ENCODE measurements at places on chromosomes 5 and 9.

GRCh38 chr5:135400866-135401265 lies 1.8 kb upstream of the MACROH2A1 start:
- DNase-seq = no peak

GRCh38 chr9:116387934-116388698 lies 234.5 kb downstream of the PAPPA start:
- DNase-seq = no peak

DNA sequence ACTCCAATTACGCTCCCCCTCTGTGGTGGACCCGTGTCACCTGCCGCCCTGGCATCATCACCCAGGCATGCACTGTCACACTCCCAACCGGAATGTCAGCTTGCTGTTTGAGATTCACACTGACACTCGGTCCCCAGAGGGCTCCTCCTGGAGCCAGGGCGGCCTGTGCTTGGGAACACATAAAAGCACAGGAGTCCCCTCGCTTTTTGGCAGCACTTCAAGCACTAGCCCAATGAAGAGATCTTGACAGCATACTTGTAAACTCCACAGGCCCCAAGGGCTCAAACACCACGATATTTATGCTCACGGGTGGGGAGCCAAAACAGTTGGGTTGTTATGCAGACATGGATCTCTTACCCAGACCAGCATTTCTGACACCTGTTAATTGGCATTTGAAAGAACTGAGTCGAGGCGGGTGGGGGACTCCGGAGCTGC lies 90.8 kb upstream of the EGFLAM start:
- no peak for DNase-seq

GRCh38 chr9:124505006-124505900 lies 1.9 kb downstream of the NR5A1 start:
- no peak for DNase-seq

- DNase-seq = no peak
Measured at GRCh38 chr9:134180786-134181647, 16.7 kb upstream of the RNU6ATAC start.

GRCh38 chr5:78899922-78900362 lies 85.2 kb downstream of the ARSB start:
- no peak for DNase-seq

DNA sequence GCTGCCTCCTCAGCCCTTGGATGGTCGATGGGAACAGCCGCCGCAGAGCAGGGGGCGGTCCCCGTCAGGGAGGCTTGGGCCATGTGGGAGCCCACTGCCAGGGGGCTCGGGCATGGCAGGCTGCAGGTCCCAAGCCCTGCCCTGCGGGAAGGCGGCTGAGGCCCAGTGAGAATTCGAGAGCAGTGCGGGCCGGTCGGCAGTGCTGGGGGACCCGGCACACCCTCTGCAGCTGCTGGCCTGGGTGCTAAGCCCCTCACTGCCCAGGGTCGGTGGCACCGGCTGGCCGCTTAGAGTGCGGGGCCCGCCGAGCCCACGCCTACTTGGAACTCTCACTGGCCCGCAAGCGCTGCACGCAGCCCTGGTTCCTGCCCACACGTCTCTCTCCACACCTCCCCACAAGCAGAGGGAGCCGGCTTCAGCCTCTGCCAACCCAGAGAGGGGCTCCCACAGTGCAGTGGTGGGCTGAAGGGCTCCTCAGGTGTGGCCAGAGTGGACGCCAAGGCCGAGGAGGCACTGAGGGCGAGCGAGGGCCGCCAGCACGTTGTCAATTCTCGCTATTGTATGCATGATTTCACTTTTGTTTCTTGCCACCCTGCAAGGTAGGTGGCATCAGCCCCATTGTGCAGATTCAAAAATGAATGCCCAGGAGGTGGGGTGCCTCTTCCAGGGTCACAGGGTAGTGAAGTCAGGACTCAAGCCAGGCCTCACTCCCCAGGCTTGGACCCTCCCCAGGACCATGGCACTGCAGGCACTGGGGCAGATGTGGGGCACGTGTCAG lies 48.6 kb downstream of the COL15A1 start:
- no peak for DNase-seq

DNA sequence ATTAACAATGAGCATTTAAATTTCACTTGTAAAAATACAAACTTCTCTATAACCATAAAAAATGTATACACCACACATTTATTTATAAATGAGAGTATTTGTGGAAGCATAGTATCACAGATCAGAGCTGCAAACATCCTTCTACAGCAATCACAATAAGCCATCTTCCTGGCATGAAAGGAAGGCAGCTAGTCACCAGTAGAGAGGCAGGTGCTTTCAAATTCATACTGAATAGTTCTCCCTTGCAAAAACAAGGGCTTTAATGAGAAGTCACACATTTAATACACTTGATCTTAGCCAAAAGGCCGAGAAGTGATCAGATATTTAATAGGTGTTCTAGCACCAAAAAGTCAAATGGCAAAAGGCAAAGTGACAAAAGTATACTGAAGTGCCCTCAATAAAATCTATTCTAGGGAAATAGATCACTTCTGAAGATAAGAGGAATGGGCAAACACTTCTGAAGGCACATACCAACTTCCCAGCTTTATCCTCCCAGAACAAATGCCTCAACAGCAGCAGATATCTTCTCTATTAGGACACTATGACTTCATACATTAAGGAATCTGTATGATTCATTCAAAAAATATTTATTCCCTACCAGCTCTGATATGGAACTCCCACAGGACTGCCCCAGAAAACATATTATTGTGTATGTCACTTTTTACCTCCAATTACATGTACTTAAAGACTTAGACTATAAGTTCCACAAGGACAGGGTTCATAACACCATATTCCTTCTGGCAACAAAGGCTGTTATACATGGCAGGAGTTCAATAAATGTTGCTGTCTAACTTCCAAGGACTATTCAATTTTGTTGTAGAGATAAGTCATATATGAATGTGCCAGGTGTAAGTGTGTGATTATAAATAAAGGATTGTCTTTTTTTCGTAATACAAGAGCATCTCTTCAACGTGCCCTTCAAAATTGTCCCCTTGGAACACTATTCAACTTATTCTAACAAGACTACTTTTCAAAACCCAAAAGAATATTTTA lies 31.7 kb downstream of the MAPKAP1 start:
- DNase-seq = no peak

GRCh38 chr5:165497707-165498106 lies 1992.3 kb downstream of the MAT2B start:
- no peak for DNase-seq

DNA sequence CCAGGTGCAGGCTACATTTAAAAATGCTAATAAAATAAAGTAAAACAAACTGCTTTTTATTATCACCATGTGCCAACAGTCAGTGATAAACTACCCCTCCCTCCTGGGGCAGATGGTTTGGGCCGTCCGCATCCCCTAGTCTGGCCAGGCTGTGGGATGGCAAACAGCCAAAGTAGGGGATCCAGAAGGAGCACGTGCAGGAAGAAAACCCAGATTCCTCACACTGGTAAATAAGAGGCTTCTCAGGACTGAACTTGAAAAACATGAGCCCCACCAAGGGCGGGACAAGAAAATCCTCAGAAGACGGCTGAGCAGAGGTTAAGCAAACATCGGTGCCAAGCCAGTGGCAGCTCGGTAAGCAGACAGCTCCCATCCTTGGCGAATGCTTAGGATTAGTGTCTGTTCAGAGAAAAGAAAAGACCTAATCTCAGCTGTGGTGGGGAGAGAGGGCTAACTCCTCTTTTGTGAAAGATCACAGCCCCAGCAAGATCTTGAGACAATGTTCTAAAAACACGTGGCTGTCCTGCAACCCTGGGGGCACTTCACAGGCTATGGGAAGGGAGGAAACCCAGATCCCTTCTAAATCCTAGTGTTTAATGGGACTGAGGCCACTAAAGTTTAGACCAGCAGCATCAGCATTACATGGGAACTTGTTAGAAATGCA lies 46.5 kb upstream of the GDNF start:
- no peak for DNase-seq

GRCh38 chr5:180366326-180366725 lies 13.2 kb upstream of the GFPT2 start:
- DNase-seq = no peak

- DNase-seq = no peak
Measured at GRCh38 chr5:72698481-72698880, 118.0 kb upstream of the TNPO1 start.

GRCh38 chr5:7363067-7363677 lies 32.8 kb upstream of the ADCY2 start:
- DNase-seq = no peak

- no peak for DNase-seq
Measured at GRCh38 chr5:125033602-125034001, 287.2 kb upstream of the ZNF608 start.

- no peak for DNase-seq
Measured at GRCh38 chr5:86461169-86461956, 156.4 kb upstream of the COX7C start.

GRCh38 chr9:106284296-106284695 lies 578.7 kb upstream of the ZNF462 start:
- DNase-seq = no peak

DNA sequence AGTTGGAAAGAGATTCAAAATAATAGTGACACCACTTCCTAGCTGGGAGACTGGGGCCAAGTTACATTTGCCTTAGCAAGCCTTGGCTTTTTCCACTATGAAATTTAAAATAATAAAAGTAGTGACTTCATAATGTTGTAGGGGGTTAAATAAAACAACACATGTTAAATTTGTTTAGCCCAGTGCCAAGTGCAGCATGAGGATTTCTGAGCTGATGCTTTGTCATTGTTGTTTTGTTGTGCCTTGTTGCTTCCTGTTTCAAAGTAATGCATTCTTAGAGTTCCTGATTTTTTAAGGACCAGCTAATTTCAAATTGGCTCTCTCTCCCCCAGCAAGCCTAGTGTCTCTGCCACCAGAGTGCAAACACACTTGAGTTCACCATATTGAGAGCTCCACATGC lies 270.7 kb upstream of the PAPPA start:
- no peak for DNase-seq

- no peak for DNase-seq
Measured at GRCh38 chr9:126033318-126033717, 286.1 kb downstream of the PBX3 start.

DNA sequence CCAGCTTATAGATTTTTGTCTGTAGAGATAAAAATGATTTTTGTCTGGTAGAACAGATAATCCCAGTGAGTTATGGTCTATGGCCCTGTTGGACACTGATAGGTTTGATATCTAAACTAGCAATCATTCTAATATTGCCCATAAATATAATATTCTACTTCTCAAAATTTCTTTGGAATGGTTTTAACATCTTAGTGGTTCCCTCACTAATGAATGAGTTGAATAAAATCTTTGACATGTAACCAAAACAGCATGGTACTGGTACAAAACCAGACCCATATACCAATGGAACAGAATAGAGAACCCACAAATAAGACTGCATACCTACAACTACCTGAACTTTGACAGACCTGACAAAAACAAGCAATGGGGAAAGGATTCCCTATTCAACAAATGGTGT lies 219.7 kb downstream of the SEC61B start:
- DNase-seq = no peak

DNA sequence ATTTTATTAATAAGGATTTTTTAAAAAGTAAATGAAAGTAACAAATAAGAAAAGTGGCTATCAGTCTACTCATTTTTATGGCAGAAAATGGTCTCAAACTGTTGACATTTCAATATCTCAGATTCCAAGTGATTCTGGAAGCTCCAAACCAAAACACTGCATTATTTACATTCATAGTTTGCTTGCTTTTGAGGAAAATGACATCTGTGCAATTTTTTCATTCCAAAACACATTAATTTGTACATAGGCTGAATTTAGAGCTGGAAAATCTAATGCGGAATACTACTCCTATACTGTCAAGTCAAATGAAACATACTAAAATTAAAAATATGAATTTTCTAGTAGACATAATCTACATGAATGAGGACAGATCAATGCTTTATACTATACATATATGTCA lies 1047.6 kb downstream of the CDH9 start:
- no peak for DNase-seq

- no peak for DNase-seq
Measured at GRCh38 chr5:150523472-150524350, 15.8 kb downstream of the NDST1 start.

GRCh38 chr9:72524820-72525540 lies 3.6 kb downstream of the TMC1 start:
- DNase-seq = no peak
